ENCODE measurements at places on chromosomes 7 and 10.

DNA sequence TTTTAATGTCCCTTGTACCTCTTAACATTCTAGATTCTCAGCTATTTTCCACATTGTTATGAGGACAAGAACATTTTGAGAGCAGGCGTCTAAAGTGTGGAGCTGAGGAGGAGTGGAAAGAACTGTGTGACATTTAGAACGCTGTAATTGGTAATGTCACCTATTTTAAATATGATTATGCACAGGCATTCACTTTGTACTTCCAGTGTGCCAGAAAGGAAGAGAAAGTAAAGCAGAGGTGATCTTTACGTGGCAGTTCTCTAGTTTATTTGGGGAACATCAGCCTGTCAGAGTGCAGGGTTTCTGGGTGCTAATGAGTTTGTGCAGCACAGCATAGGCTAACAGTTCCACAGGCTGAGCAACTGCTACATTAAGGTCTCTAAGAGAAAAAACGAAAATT, 498.4 kb upstream of the POM121L12 start:
- no peak for DNase-seq

- DNase-seq = no peak
These were observed 144.9 kb downstream of the GRID1 start for GRCh38 chr10:86221442-86222335.

DNA sequence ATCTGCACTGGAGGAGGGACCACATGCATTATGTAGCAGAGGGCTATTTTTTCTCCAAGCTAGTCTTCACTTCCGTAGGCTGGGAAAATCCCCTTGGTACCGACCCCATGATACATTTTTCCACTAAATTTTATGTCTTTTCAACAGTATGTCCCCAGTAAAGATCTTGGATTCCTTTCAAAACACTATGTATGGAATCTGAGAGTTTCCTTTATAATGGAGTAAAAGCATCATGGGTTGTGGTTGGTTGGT, 4.8 kb upstream of the ZNRF2 start:
- no peak for DNase-seq

DNA sequence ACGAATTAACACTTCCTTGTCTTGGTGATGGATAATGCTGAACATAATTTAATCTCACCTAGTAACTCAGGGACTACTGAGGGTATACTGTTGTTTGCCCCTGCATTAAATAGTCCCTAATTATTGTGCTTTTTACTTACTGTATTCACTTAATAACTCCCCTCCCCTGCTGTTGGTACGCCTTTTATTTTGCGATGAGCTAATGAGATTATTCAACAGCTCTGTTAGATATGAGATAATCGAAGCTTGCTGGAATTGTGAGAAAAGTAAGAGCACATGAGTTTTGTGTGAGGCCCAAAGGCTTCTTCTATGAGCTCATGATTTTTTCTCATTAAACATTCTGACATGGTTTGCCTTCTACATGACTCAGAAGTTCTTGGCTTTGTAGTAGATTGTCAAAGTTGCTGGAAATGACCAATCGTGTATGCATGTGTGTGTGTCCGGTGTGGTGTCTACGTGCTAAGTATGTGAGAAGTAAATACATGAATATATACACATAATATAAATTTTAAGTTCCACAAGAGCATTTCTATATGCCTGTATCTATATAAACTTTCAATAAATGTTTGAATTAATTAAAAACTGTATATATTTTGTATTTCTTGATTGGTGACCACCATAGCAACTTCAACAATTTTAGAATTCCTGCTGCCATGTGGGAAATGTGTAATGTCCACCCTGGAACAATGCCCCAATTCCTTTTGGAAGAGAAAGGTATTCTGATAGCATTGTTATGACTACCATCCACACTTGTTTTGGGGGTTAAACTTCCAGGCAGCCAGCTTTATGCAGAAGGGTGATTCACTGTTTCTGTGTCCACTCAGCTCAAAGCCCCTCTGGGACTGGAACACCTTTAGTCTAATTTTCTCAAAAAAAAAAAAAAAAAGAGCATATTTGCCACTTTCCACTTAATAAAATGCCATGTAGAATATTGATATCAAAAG, 106.2 kb downstream of the SAMD9 start:
- no peak for DNase-seq

DNA sequence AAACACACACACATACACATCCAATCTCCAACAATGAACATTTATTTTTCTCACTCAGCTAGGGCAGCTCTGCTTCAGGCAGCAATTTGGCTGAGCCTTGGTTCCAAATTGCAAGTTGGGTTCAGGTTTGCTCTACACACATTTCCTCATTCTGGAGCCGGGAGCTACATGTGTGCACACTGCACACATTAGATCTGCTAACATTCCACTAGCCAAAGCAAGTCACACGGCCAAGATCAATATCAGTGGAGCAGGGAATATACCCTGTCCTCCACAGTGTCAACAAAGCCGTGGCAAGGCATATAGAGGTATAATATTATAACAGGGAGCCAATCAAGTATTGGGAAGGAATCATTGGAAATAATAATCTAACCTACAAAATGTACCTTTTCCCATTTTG, 57.5 kb upstream of the PPP1R3C start:
- no peak for DNase-seq

- DNase-seq = no peak
These were observed 1.3 kb upstream of the BLOC1S2 start for GRCh38 chr10:100287756-100288155.

GRCh38 chr7:158864507-158864820, 8.1 kb downstream of the DYNC2I1 start:
- DNase-seq = no peak

GRCh38 chr10:26858707-26859034, 2.1 kb downstream of the ABI1 start:
- DNase-seq = no peak
